ENCODE measurements at places on chromosomes 7 and 10. TPM values are rescaled to one million over a fixed set of nuclear protein-coding genes. Genes with fewer than 3 reads are reported as not detected.

The NEURL1 gene
- 0.17 TPM for total RNA-seq

The EBLN1 gene
- total RNA-seq: not detected

The RGS10 gene
- total RNA-seq: 51.9 TPM

The UPK3BL2 gene
- 7.3 TPM for total RNA-seq

The TRPV6 gene
- 1.5 TPM for total RNA-seq

The ASNS gene
- 1.9 TPM for total RNA-seq

The SHTN1 gene
- total RNA-seq: 3.2 TPM

The ACHE gene
- 0.25 TPM for total RNA-seq

DNA sequence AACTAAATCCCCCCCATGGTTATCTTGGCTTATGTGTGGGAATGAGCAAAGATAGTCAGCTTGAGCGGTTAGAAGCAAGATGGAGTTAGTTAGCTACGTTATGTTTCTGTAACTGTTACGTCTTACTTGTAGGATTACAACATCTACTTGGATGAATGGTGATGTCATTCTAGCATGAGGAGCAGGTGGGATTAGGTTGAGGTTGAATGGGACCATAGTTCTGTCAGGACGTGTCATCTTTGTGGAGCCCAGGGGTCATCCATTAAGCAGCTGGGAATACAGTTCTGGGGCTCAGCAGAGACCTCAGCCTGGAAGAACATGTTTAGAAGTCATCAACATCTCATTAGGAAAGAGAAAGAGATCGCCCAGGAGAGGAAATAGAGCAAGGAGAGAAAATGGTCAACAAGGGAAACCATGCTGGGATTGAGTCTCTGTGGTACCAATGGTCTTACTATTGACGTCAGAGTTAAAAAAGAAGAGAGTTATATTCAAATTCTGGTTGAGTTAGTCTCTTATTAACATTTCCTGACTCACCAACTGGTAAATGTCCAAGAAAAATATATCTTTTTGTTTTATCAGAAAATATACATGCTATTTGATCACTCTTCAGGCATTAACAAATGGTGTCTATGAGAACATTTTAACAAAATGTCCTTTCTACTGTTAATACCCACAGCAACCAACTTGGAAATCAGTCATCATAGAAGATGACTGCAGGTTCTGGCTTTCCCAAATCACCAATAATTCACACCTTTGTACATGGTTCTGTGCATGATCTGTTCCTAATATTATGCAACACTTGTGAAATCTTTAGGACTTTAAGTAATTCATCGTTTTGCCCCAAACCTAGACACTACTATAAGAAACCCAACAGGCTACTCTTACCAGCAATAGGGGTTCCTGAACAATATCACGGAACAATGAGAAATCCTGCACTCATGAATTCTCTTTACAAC is 96.9 kb downstream of the KIAA1217 start:
- no peaks in the 10 kb centered on the region for H3K36me3 ChIP-seq
- no peak for DNase-seq
- no peaks in the 10 kb centered on the region for H3K4me1 ChIP-seq
- no peaks in the 10 kb centered on the region for H3K27me3 ChIP-seq

- no peak for DNase-seq
- no peaks in the 10 kb centered on the region for H3K36me3 ChIP-seq
- H3K4me3 ChIP-seq: no peak overlapping the region
- no peak overlapping the region for H3K27ac ChIP-seq
- H3K4me1 ChIP-seq: no peaks in the 10 kb centered on the region
Observed at GRCh38 chr7:29883462-29884398, 77.4 kb downstream of the WIPF3 start.

DNA sequence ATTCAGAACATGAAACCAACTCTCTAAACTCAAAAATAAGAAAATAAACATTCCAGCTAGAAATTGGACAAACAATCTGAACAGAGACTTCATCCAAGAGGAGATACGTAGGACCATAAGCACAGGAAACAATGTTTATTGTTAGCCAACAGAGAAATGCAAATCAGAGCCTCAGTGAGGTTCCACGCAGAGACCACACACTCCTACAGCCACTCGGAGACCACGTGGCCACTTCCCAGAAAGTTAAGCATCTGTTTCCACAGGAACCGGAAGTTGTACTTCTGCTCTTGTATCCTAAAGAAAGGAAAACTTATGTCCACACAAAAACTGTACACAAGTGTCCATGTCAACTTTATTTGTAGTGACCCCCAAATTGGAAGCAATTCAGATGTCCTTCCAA is 214.8 kb downstream of the MGMT start:
- H3K27me3 ChIP-seq: no peaks in the 10 kb centered on the region
- no peaks in the 10 kb centered on the region for H3K36me3 ChIP-seq
- no peak for DNase-seq
- no peaks in the 10 kb centered on the region for H3K4me1 ChIP-seq
- no peak overlapping the region for H3K4me3 ChIP-seq
- H3K27ac ChIP-seq: no peak overlapping the region

GRCh38 chr10:30985512-30985911 is 46.2 kb downstream of the ZNF438 start:
- no peak overlapping the region for H3K27ac ChIP-seq
- H3K36me3 ChIP-seq: no peaks in the 10 kb centered on the region
- no peaks in the 10 kb centered on the region for H3K27me3 ChIP-seq
- DNase-seq: no peak

DNA sequence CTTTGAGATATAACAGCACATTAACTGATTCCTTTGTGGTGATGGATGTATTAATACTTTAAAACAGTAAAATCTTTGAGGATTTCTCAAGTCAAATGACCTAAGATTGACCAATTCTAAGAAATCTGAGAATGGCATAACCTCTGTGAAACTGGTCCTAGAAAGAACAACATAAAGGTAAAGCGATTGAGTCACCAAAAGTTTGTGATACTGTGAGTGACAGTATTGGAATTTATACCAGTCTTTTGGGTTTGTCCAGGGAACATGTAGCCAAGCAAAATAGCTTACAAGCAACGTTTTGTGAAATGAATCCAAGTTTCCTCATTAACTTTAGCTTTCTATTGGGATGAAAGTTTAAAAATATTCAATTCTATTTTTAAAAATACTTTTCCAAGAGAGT is 157.4 kb upstream of the TMEM196 start:
- DNase-seq: no peak
- no peaks in the 10 kb centered on the region for H3K27me3 ChIP-seq
- H3K4me1 ChIP-seq: no peaks in the 10 kb centered on the region
- no peak overlapping the region for H3K27ac ChIP-seq

GRCh38 chr10:50577681-50578350 is 45.9 kb downstream of the SGMS1 start:
- H3K4me3 ChIP-seq: no peak overlapping the region
- H3K27me3 ChIP-seq: no peaks in the 10 kb centered on the region
- no peak for DNase-seq
- no peaks in the 10 kb centered on the region for H3K36me3 ChIP-seq
- H3K27ac ChIP-seq: peak overlapping the region; percentile 55
- peaks cover 8% of the 10 kb centered on the region for H3K4me1 ChIP-seq

DNA sequence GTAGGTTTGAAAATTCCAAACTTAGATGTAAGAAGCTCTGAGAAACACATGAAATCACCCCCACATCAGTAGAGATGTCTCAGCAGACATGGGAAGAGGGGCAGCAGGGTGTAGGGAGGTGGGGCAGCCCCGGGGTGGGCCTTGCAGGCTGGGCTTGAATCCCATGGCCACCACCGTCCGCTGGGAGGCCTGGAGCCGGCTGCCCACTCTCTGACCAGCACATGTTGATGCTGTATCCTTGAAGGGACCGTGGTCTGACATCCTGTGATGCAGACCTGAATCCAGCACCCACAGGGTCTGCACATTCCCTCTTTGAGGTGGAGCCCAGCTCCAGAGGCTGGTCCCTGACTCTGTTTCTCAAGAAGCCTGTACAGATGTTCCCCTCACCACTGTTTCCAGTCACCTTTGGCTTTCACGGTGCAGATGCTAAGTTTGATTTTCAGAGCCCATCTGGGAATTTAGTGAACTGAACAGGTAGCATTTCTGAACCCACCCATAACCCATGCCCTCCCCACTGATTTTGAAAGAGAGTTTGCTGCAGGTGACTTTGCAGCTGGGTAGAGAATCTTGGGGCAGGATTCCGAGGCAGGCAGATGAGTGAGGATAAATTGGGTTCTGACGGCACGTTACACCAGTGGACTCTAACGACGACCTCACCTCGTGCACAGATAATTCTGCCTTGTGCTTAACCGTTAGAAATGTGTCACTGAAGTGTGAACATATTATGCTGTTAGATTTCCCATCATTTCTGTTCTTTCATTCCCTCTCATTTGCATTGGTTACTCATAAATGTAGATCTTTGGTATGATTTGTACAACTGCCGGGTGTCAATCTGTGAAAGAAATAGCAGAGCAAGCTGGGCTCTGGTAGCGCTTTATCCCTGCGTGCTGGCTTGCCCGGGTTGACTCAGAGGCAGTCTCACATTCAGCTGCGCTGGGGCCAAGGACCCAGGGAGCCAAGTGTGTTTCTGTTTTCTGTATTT is 45.7 kb downstream of the IKZF1 start:
- H3K27me3 ChIP-seq: no peaks in the 10 kb centered on the region
- H3K4me1 ChIP-seq: no peaks in the 10 kb centered on the region
- DNase-seq: no peak
- no peak overlapping the region for H3K4me3 ChIP-seq
- no peak overlapping the region for H3K27ac ChIP-seq
- peaks cover 2% of the 10 kb centered on the region for H3K36me3 ChIP-seq

GRCh38 chr7:155355745-155356144 is 58.1 kb downstream of the INSIG1 start:
- no peak overlapping the region for H3K27ac ChIP-seq
- no peaks in the 10 kb centered on the region for H3K4me1 ChIP-seq
- DNase-seq: no peak
- H3K36me3 ChIP-seq: no peaks in the 10 kb centered on the region
- peaks cover 3% of the 10 kb centered on the region for H3K27me3 ChIP-seq
- H3K4me3 ChIP-seq: no peak overlapping the region

DNA sequence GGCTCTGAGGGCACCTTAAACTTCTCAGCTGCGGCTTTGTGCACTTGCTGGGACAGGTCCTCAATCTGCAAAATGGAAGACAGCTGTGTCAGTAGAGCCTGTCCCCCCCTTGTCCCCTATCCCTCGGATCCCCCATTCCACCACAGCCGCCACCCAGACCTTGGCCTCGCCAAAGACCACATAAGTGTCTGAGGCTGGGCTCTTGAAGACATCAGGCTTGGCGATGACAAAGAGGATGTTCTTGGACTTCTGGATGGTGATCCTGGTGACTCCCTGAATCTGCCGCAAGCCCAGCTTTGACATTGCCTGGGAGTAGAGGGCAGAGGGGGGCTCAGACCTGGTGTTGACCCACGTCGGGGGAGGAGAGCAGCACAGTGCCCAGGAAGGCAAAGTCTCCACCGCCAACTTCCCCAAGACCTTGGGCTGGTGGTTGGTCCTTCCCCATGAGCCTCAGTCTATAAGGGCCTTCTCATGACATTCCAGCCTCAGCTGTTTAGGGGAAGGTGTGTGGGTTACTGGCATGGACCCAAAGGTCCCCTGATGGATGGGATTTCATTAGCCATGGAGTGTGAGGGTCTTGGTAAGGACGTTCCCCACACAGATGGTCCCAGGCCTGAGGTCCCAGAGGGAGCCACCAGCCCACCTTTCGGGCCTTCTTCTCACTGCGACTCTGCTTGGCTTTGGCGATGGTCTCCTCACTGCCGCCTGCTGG is 7.7 kb downstream of the NACAD start:
- no peaks in the 10 kb centered on the region for H3K27me3 ChIP-seq
- no peaks in the 10 kb centered on the region for H3K4me1 ChIP-seq
- DNase-seq: no peak
- H3K27ac ChIP-seq: no peak overlapping the region
- H3K36me3 ChIP-seq: peaks cover 6% of the 10 kb centered on the region
- H3K4me3 ChIP-seq: no peak overlapping the region

GRCh38 chr7:117190746-117191435 is 132.0 kb downstream of the WNT2 start:
- H3K36me3 ChIP-seq: peaks cover 6% of the 10 kb centered on the region
- H3K4me1 ChIP-seq: no peaks in the 10 kb centered on the region
- no peak for DNase-seq
- H3K4me3 ChIP-seq: no peak overlapping the region
- no peaks in the 10 kb centered on the region for H3K27me3 ChIP-seq
- no peak overlapping the region for H3K27ac ChIP-seq

- H3K4me3 ChIP-seq: no peak overlapping the region
- H3K27ac ChIP-seq: no peak overlapping the region
- no peaks in the 10 kb centered on the region for H3K36me3 ChIP-seq
- DNase-seq: no peak
- no peaks in the 10 kb centered on the region for H3K27me3 ChIP-seq
Observed at GRCh38 chr7:139033346-139034114, 2.3 kb downstream of the ZC3HAV1L start.

Measured in liver (tissue), 10 donors.